ENCODE measurements at places on chromosomes 2 and 18. TPM values are rescaled to one million over a fixed set of nuclear protein-coding genes. Genes with fewer than 3 reads are reported as not detected.

Gene CXCR1
- total RNA-seq = not detected

- no peak for DNase-seq
These were observed 208.2 kb upstream of the STK17B start for GRCh38 chr2:196379600-196379999.

GRCh38 chr2:152200565-152201465 lies 25.3 kb upstream of the STAM2 start:
- DNase-seq = peak; percentile 91

Gene DSG4
- not detected for total RNA-seq

Gene PLEKHA3
- total RNA-seq = 22.5 TPM

Gene SGPP2
- 1.1 TPM for total RNA-seq

GRCh38 chr2:158242280-158242679 lies 140.6 kb downstream of the UPP2 start:
- no peak for DNase-seq

Gene TANC1
- 47.0 TPM for total RNA-seq

DNA sequence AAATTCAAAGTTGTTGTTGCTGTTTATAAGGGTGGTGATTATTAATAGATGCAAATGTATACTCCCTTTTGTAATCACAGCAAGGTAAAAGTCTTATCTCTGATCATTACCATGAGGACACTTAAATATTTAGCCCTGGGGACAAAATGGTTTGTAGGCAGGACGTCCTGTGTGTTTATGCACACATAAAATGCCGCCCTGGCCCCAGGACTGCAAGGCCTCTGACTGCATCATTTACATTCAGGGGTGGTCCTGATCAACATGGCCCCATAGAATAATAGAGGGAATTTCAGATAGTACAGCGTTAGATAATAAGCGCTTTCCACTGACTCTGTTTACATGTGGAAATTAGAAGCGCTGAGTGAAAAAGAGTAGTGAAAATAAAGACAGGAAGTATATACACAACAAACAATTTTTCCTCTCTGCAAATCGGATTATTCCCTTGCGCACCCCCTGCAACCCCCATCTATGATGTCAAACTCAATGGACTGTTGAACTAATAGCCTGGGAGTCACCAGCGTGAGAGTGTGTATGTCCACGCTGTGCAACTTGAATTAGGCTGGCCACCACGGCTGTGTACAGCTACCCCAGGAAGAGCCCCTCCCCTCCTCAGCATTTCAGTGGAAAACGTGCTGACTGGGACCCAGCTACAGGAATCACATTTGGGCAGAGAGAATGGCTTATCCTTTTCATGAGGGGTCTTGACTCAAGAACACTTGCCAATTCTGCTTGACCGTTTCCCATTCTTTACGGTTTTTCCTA lies 291.5 kb downstream of the SOX11 start:
- DNase-seq = no peak

GRCh38 chr2:55311444-55311870 lies 42.4 kb upstream of the MTIF2 start:
- DNase-seq = no peak

- DNase-seq = no peak
These were observed 157.4 kb downstream of the FHOD3 start for GRCh38 chr18:36454848-36455458.

Gene C2orf80
- total RNA-seq = not detected

- peak; percentile 96 for DNase-seq
These were observed 33.8 kb downstream of the HS1BP3 start for GRCh38 chr2:20617081-20617575.
